ENCODE measurements at places on chromosomes 4 and X.

DNA sequence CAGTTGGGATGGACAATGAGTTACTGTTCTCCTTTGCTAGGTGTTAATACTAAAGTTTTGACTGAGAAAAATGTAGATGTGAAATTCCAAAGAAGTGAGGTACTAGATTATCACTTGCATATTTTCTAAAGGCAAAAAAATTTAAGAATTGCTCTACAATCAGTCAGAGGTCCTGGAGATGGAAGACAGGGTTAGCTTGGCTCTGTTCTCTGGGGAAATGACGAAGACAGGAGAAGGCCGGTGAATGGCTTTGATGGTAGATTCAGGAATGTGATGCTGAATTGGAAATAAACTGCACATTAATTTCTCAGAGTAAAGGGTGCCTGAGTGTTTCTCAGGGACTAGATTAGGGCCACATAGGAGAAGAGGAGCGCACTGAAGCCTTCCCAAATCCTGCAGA lies 214.0 kb upstream of the LEF1 start:
- DNase-seq, result no peak

- DNase-seq, result peak; percentile 26
Measured at GRCh38 chr4:121484633-121485032, 103.8 kb upstream of the QRFPR start.

DNA sequence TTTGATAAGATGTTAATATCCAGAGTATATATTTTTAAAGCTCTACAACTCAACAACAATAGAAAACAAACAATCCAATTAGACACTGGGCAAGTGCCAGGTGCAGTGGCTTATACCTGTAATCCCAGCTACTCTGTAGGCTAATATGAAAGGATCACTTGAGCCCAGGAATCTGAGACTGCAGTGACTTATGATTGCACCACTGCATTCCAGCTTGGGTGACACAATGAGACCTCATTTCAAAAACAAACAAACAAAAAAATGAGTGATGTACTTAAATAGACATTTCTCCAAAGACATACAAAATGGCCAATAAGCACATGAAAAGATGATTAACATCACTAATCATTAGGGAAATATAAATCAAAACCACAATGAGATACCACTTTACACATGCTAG lies 356.8 kb upstream of the PCDH10 start:
- DNase-seq, result no peak

DNA sequence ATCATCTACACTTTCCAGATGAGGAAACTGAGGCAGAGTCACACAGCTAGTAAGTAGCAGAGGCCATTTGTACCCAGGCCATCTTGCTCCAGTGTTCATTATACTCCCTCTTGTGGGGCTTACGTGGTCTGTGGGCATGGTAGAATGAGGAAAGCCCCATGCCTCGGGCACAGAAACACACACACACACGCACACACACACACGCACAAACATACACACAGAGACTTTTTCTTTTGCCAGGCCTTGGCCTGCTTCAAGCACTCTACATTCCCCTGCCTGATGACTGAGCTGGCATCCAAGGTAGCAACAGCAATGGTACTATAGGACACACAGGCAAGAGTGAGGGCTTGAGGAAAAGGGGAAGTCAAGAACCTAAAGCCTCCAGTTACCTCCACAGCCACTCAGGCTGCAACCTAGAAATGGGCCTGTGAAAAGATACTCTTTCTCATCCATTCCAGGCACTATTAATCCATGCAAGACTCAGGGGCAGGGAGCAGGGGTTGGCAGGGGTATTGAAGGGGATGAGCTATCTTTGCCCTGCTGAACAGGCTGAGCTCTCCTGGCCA lies 43.6 kb downstream of the STARD8 start:
- DNase-seq, result no peak

DNA sequence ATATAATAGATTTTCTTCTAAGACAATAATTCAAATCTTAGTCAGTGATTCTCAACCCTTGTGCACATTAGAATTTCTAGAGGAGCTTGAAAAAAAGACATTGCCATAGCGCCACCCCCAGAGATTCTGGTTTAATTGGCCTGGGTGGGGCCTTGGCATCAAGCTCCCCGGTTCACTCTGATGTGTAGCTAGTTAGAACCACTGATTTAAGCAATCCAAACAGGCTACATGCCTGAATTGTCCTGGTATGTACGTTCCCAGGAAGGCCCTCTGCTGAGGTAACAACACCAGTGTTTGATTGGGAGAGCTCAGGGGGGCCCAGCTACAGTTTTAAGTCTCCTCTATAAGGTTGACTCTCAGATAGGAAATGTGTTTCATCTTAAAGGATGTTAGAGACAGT lies 1.3 kb upstream of the ATP10D start:
- no peak for DNase-seq

GRCh38 chrX:151981129-151981528 lies 6.7 kb upstream of the GABRE start:
- peak; percentile 44 for DNase-seq

GRCh38 chr4:40363945-40364344 lies 28.8 kb downstream of the CHRNA9 start:
- DNase-seq, result no peak

DNA sequence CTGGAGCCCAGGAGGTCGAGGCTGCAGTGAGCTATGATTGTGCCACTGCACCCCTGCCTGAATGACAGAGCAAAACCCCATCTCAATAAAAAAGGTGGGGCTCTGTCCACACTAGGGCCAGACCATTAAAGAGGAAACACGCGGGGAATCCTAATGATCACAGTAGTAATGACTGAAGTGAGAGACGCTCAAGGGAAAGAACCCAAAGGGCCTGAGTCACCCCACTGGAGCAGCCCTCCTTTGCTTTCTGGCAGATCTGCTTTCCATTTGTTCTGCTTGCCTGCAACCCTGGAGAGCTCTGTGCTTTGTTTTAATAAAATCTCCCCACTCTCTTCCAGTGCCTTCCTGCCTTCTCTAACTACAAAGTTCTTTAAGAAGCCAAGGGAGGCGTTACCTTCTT lies 5.0 kb downstream of the TFDP3 start:
- DNase-seq, result no peak

- DNase-seq, result no peak
Measured at GRCh38 chr4:172068506-172068905, 255.3 kb downstream of the GALNTL6 start.

DNA sequence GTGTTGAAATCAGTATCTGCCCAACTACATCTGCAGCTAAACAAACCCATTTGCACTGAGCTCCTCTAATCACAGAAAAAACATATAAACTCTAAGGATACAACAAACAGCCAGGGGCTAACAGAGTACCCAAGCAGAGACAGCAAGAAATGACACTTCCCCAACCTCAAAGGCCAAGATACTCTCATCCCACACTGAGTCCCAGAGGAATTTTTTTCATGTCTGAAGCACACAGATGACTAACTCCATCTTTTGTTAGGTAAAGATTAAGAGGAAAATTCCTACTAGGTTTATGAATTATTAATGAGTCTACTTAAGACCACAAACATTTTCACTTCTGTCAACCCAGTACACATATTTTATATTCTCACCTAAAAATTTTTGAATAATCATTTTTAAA lies 31.6 kb downstream of the SEPSECS start:
- DNase-seq, result no peak

DNA sequence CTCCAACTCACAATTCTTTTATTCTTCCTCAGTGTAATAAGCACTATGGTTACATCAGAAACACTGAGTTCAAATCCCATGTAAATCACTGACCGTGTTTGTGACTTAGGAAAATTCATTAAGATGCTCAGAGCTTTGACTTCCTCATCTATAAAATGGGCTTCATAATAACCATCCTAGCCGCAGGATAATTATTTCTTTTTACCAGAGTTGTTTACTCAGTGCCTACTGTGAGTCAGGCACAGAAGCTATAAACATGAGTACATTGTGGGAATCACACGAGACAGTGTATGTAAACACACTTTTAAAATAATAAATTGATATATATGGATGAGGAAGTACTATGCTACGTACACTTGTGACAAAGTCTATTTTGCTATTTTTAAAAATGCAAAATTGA lies 296.3 kb upstream of the TENM3 start:
- no peak for DNase-seq

GRCh38 chr4:40918330-40918729 lies 168.6 kb downstream of the NSUN7 start:
- DNase-seq, result no peak

GRCh38 chrX:18707426-18708049 lies at the start of gene PPEF1:
TSS of gene PPEF1 (plus strand) at chrX:18707645. CDS start at chrX:18707781, 136 bp downstream.
- DNase-seq, result no peak

DNA sequence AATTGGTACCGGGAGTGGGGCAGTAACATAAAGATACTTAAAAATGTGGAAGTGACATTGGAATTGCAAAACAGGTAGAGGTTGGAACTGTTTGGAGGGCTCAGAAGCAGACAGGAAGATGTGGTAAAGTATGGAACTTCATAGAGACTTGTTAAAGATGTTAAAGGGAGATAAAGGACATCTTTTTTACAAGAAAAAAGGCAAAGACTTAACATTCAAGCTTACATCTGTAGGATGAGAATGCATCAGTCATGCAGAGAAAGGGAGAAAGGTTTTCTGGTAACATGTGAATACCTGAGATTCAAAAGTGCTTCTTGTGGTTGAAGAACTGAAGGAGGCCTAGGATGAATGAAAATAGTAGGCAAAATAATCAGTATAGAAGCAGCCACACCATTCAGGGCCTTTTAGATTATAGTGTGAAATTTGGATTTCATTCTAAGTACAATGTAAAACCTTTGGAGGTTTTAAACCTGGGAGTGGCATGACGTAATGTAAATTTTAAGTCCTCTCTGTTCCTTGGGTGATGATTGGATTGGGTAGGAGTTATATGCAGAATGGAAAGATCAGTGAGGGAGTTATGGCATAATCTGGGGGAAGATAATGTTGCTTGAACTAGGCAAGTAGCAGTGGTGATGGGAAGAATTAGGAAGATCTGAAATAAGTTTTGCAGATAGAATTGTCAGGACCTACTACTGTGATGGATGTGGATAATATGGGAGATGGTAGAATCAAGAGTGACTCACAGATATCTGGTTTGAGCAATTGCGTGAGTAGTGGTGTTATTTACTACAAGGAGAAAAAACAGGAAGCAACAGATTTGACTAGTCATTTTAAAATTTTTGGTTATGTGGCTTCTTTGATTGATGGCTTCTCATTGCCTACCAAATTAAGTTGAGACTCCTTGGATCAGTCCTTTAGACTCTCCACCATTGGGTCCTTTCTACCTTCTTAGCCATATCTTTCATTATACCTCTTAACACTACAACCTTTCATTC lies 138.7 kb downstream of the VSIG4 start:
- no peak for DNase-seq

- DNase-seq, result no peak
Measured at GRCh38 chr4:140005699-140006098, 148.3 kb downstream of the MAML3 start.

DNA sequence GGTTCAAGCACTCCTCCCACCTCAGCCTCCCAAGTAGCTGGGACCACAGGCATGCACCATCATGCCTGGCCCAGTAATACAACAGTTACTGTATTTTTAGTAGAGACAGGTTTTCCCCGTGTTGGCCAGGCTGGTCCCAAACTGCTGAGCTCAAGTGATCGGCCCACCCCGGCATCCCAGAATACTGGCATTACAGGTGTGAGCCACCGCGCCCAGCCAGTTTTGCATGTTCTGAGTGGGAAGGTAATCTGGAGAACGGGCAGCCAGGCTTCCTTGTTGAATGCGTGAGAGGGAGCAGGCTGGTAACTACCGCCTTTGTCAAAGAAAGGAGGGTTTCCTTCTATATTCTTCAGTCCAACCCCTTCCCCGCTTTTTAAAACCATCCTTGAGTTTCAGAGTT lies 9.1 kb downstream of the NOCT start:
- DNase-seq, result no peak

DNA sequence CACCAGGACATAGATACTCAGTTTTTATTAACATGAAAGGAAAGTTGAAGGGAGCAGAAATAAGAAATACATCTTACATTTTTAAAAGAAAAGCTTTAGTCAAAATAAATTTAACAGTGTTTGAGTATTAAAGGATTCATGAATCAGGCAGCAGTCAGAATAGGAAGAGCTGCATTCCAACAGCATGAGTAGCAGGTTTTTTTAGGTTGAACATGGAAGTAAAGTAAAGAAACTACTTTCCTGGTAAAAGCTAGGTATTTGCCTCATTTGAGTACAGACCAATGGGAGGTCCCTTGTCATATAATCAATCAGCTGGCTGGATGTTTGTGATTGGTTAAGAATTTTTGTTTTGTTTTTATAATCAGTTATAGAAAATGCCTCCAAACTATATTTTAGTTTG lies 645.9 kb upstream of the INTU start:
- no peak for DNase-seq

DNA sequence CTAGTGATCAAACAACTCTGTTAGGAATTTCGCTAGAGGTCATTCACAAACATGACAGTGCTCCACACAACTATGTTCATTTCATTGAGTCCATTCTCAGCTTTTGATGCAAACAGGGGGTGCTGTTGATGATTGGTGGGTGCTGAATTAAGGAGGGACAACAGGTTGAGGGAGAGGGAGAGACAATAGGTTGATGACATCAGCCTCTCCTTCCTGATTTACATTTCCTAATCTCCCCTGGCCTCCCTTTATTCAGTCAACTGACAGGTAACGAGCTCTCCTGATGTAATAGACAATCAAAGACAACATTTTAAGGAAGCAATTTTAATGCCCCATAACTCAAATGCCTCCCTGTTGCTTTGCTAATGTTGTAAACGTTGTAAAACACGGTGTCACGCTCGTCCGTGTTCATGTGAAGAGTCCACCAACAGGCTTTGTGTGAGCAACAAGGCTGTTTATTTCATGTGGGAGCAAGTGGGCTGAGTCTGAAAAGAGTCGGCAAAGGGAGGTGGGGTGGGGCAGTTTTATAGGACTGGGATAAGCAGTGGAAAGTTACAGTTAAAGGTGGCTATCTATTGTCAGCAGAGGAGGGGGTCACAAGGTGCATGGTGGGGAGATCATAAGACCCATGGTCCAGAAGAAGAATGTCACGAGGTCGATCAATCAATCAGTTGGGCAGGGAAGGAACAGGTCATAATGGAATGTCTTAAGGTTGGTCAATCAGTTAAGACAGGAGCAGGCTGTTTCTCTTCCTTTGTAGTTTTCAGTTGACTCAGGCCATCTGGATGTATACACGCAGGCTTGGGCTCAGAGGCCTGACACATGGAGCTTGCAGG lies 4.8 kb upstream of the GAR1 start:
- DNase-seq, result peak; percentile 25

- DNase-seq, result no peak
Measured at GRCh38 chr4:98903963-98904362, 25.0 kb downstream of the EIF4E start.

DNA sequence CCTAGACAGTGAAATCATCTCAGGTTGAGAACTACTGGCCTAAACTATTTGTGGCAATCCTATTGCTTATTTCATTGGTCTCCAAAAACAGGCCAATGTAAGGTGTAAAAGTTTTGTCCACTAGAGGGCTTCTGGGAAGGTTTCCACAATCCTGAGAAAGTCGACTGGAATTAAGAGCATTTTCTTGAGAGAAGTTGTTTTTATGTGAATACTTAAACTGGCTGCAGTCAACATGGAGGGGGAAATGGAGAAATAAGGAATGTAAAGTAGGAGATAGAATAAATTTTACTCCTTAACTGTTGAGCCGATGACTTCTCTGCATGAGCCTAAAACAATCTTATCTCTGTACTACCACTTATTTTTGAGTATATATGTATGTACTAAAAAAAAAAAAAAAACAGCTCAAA lies 11.0 kb upstream of the EIF4E start:
- DNase-seq, result peak; percentile 76

GRCh38 chrX:132728296-132728695 lies 230.1 kb downstream of the HS6ST2 start:
- DNase-seq, result no peak
